ENCODE measurements at places on chromosomes 16 and 17. TPM values are rescaled to one million over a fixed set of nuclear protein-coding genes. Genes with fewer than 3 reads are reported as not detected.

The CDR2L gene
- total RNA-seq, result 40.7 TPM

The KRTAP2-1 gene
- total RNA-seq, result not detected

The PHF12 gene
- 39.8 TPM for total RNA-seq

The DHRS7C gene
- total RNA-seq, result not detected

The NAGLU gene
- total RNA-seq, result 103 TPM

The IQCK gene
- 36.1 TPM for total RNA-seq

The BORCS6 gene
- 14.3 TPM for total RNA-seq

The ARMC7 gene
- total RNA-seq, result 9.7 TPM

The RUNDC3A gene
- 0.82 TPM for total RNA-seq

The CCL4L2 gene
- not detected for total RNA-seq

Measured in glomerular endothelial cell (primary cell).